ENCODE measurements at places on chromosomes 13 and 19.

GRCh38 chr13:114132419-114133121 lies at the start of gene RASA3:
RASA3 (minus strand) TSS chr13:114132623; CDS start chr13:114132489, 134 bp downstream.
- H3K27me3 ChIP-seq, result peaks cover 48% of the 10 kb centered on the region
- H3K4me1 ChIP-seq, result peaks cover 21% of the 10 kb centered on the region
- H3K27ac ChIP-seq, result peak within 1 kb of the TSS; percentile 88
- H3K4me3 ChIP-seq, result peak within 1 kb of the TSS; percentile 90
- DNase-seq, result peak; percentile 72

DNA sequence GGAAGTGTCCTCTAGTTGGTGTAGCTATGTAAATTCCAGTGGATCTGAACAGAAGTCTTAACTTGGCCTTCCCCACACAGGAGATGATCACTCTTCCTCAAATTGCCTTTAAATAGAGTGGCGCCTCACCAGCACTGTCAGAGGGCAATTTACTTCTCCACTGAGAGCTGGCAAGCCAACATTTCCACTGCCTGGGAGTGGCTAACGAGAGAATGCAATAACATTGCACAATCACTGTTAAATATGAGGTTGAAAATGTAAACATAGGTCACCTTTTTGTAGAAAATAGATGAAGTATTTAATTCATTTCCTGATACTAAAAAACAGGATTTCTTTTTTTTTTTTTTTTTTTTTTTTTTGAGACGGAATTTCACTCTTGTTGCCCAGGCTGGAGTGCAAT lies 55.4 kb upstream of the UBL3 start:
- H3K4me1 ChIP-seq, result peaks cover 8% of the 10 kb centered on the region
- no peak overlapping the region for H3K4me3 ChIP-seq
- no peaks in the 10 kb centered on the region for H3K27me3 ChIP-seq
- no peak overlapping the region for H3K27ac ChIP-seq
- H3K36me3 ChIP-seq, result no peaks in the 10 kb centered on the region

GRCh38 chr19:27793128-27793643 lies 1419.8 kb downstream of the UQCRFS1 start:
- peak; percentile 27 for DNase-seq
- peak overlapping the region; percentile 95 for H3K27ac ChIP-seq
- peaks cover 19% of the 10 kb centered on the region for H3K36me3 ChIP-seq
- peaks cover 10% of the 10 kb centered on the region for H3K4me1 ChIP-seq
- H3K27me3 ChIP-seq, result no peaks in the 10 kb centered on the region

- DNase-seq, result no peak
- peaks cover 10% of the 10 kb centered on the region for H3K36me3 ChIP-seq
- H3K4me3 ChIP-seq, result no peak overlapping the region
- peak overlapping the region; percentile 65 for H3K27ac ChIP-seq
- peaks cover 3% of the 10 kb centered on the region for H3K4me1 ChIP-seq
Observed at GRCh38 chr13:58953638-58954037, 1210.1 kb downstream of the DIAPH3 start.

- no peaks in the 10 kb centered on the region for H3K36me3 ChIP-seq
- H3K4me1 ChIP-seq, result peaks cover 4% of the 10 kb centered on the region
- DNase-seq, result no peak
- H3K4me3 ChIP-seq, result no peak overlapping the region
Observed at GRCh38 chr13:65090186-65090585, 2139.9 kb downstream of the PCDH9 start.

- peak overlapping the region; percentile 94 for H3K27ac ChIP-seq
- peak overlapping the region; percentile 95 for H3K4me3 ChIP-seq
- H3K27me3 ChIP-seq, result no peaks in the 10 kb centered on the region
- peaks cover 18% of the 10 kb centered on the region for H3K4me1 ChIP-seq
- H3K36me3 ChIP-seq, result peaks cover 12% of the 10 kb centered on the region
Observed at GRCh38 chr19:54114340-54115108, 933 bp downstream of the TFPT start.

DNA sequence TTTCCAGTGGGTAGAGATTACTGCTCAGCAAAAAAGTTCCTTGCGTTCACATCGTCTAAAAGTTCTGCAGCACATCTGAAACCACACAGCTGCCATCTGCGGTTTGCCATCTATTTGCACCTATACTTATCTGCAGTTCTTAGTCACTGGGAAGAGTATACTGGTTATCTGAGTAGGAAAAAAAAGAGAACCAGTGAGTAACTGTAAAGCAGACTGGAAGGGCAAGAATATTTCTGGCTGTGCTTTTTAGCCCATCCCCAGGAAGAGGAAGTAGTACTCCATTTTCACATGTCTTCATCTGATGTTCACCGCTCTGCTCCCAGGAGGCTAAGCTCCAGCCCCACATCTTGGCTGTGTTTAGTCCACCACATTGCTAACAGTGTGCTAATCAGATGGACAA lies 35.6 kb downstream of the EFNB2 start:
- H3K27me3 ChIP-seq, result no peaks in the 10 kb centered on the region
- H3K4me1 ChIP-seq, result peaks cover 35% of the 10 kb centered on the region
- no peak for DNase-seq
- H3K27ac ChIP-seq, result no peak overlapping the region
- peaks cover 19% of the 10 kb centered on the region for H3K36me3 ChIP-seq
- no peak overlapping the region for H3K4me3 ChIP-seq

DNA sequence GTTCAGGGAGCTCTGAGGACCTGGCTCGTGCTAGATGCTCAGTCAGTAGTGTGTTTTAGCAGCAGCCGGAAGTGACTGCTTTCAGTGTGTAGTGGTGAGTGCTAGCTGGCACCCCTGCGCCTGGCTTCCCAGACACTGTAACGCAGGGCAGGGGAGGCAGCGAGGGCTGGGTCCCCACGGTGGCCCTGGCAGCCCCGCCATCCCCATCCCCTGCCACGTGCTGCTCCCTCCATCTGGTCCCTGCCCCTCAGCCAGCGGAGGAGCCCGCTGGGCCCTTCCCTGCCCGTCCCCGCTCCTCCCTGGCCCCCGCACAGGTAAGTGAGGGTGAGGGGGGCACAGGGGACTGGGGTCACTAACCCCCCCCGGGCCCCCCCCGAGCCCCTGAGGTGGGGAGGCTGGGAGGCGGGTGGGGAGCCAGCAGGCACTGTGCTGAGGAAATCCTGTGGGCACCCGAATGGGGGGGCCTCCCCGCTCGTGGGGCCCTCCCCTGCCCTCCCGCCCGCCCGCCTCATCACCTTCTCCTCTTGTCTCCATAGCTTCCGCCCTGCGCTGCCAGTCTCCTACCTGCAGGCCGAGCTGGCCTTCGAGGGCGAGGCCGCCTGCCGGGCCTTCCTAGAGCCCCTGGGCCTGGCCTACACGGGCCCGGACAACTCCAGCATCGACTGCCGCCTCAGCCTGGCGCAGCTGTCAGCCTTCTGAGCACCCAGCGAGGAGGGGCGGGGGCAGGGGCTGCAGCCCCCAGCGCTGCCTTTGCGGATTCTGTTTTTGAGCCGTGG lies 3.2 kb downstream of the LENG9 start:
- peaks cover 7% of the 10 kb centered on the region for H3K4me1 ChIP-seq
- H3K27me3 ChIP-seq, result peaks cover 8% of the 10 kb centered on the region
- H3K27ac ChIP-seq, result no peak overlapping the region
- peaks cover 19% of the 10 kb centered on the region for H3K36me3 ChIP-seq

DNA sequence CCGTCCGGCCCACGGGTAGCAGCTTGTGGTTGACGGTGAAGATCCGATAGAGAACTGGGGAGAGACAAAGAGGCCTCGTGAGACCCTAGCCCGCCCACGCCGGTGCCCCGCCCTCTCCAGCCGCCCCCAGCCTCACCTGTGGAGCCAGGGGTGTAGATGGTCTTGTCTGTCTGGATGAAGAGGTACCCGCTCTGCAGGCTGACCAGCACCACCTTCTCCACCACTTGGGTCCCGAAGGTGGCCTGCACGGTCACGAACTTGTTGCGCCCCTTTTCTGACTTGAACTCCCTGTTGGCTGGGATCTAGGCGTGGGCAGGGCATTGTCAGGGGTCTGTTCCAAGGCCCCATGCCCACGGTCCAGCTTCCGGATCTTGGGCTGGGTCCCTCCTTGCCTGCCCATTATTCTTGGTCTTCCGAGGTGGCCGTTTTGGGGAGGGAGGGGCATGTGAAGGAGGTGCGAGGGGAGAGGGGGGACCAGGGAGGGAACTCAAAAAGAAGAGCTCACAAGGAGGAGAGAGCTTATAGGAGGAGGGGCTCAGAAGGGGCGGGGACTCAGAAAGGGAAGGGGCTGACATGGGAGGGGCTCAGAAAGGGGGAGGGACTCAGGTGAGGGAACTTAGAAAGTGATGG lies 2.2 kb downstream of the C3 start:
- DNase-seq, result no peak
- no peak overlapping the region for H3K4me3 ChIP-seq
- no peaks in the 10 kb centered on the region for H3K36me3 ChIP-seq
- peaks cover 16% of the 10 kb centered on the region for H3K27me3 ChIP-seq

DNA sequence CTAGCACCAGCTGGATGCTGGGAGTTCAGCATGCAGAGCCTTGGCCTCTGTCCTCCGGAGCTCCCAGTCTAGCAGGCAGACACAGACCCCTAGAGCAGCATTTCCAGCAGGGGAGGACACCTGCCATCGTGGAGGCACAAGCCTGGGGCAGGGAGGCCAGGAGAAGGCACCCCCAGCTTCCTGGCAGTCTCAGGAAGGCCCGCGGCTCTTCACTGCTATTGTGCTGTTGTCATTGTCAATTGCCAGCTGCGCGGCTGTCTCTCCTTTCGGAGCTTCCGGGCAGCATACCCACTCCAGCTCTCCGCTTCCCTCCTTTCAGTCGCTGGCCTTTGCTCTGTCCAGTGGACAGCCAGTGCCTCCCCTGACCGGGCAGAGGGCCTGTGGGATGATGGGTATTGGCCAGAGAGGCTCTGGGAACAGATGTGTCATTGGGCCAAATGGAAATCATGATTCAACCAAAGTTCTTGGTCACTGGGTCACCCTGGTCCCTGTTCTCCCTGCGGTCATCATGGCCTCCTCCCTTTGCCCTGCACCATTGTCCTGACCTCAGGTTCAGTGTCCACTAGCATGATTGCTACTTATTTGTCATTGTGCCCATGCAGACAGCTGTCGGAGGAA lies 93.0 kb downstream of the SLC7A1 start:
- DNase-seq, result no peak
- H3K4me1 ChIP-seq, result no peaks in the 10 kb centered on the region
- H3K27ac ChIP-seq, result no peak overlapping the region
- H3K36me3 ChIP-seq, result no peaks in the 10 kb centered on the region
- peaks cover 24% of the 10 kb centered on the region for H3K27me3 ChIP-seq

GRCh38 chr19:44579663-44580365 lies 33.5 kb upstream of the IGSF23 start:
- H3K4me1 ChIP-seq, result no peaks in the 10 kb centered on the region
- no peak overlapping the region for H3K4me3 ChIP-seq
- no peak overlapping the region for H3K27ac ChIP-seq
- peaks cover under 1% of the 10 kb centered on the region for H3K36me3 ChIP-seq
- DNase-seq, result no peak
- H3K27me3 ChIP-seq, result no peaks in the 10 kb centered on the region

- H3K27ac ChIP-seq, result no peak overlapping the region
- H3K4me1 ChIP-seq, result peaks cover 11% of the 10 kb centered on the region
- no peak for DNase-seq
- no peaks in the 10 kb centered on the region for H3K27me3 ChIP-seq
Observed at GRCh38 chr13:95797016-95797415, 120.1 kb downstream of the DNAJC3 start.

DNA sequence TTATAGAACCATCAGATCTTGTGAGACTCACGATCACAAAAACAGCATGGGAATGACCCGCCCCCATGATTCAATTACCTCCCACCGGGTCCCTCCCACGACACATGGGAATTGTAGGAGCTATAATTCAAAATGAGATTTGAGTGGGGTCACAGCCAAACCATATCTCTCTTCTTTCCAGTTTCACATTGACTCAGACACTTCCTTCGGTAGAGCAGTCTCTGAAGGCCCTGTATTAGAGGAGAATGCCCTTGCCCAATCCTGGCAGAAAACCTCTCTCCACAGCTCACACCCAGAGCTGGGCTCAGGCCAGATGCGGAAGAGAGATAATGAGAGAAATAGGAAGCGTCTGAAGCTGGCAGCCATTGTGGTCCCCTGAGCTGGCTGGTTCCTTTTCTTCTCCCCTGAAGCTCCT lies 72.4 kb upstream of the CLDN10 start:
- peaks cover 36% of the 10 kb centered on the region for H3K27me3 ChIP-seq
- H3K4me3 ChIP-seq, result no peak overlapping the region
- no peaks in the 10 kb centered on the region for H3K36me3 ChIP-seq

DNA sequence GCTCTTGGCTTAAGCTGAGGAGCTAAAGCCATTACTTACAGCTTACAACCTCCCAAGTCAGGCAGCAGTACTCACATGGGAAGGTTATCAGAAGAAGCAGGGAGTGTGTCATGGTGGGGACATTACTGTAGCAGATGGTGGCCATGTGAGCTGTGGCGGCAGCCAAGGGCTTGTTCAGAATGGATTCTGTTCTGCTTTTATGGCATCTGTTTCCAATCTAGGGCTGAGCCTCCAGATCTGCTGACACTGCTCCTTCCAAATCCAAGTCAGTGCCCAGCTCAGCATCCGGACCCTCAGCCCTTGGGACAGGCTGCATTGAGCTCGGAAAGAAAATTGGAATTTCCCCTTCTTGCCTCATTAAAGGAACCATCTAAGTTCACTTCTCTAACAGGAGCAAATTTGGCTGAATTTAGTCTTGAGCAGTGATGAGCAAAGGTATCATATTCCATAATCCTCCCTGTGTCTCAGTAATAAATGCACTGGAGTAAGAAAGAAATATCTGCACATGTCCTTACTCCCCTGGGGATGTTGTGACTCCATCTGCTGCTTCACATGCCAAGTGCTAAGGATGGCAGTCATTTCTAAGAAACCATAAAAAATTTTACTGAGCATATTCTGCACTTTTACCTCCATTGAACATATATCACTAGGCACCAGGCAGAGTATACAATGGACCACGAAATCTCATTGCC lies 73.9 kb downstream of the KCTD12 start:
- H3K4me1 ChIP-seq, result no peaks in the 10 kb centered on the region
- no peak overlapping the region for H3K27ac ChIP-seq
- peaks cover 7% of the 10 kb centered on the region for H3K27me3 ChIP-seq

- peaks cover 22% of the 10 kb centered on the region for H3K27me3 ChIP-seq
- no peak overlapping the region for H3K27ac ChIP-seq
- H3K4me3 ChIP-seq, result no peak overlapping the region
- no peaks in the 10 kb centered on the region for H3K36me3 ChIP-seq
- H3K4me1 ChIP-seq, result peaks cover 14% of the 10 kb centered on the region
Observed at GRCh38 chr19:28602675-28603298, 610.2 kb downstream of the UQCRFS1 start.

GRCh38 chr19:470701-471100 lies 9.9 kb upstream of the SHC2 start:
- DNase-seq, result no peak
- H3K27ac ChIP-seq, result no peak overlapping the region
- no peaks in the 10 kb centered on the region for H3K4me1 ChIP-seq
- H3K36me3 ChIP-seq, result no peaks in the 10 kb centered on the region
- H3K4me3 ChIP-seq, result no peak overlapping the region

GRCh38 chr19:12551060-12551832 lies at the start of gene ZNF564:
ZNF564 (minus strand) TSS chr19:12551482; CDS start chr19:12551332, 150 bp downstream.
- DNase-seq, result peak; percentile 88
- H3K4me1 ChIP-seq, result peaks cover 16% of the 10 kb centered on the region
- peaks cover 3% of the 10 kb centered on the region for H3K27me3 ChIP-seq
- H3K36me3 ChIP-seq, result peaks cover 24% of the 10 kb centered on the region
- H3K4me3 ChIP-seq, result peak within 1 kb of the TSS; percentile 93

GRCh38 chr19:12788682-12789097 lies 2.6 kb upstream of the JUNB start:
- H3K36me3 ChIP-seq, result no peaks in the 10 kb centered on the region
- no peak overlapping the region for H3K4me3 ChIP-seq
- H3K27ac ChIP-seq, result peak overlapping the region; percentile 72
- H3K27me3 ChIP-seq, result peaks cover 15% of the 10 kb centered on the region
- H3K4me1 ChIP-seq, result peaks cover 16% of the 10 kb centered on the region
